Cortex of kidney (tissue), 1 donor: ENCODE measurements at places on chromosomes 1 and 21.

DNA sequence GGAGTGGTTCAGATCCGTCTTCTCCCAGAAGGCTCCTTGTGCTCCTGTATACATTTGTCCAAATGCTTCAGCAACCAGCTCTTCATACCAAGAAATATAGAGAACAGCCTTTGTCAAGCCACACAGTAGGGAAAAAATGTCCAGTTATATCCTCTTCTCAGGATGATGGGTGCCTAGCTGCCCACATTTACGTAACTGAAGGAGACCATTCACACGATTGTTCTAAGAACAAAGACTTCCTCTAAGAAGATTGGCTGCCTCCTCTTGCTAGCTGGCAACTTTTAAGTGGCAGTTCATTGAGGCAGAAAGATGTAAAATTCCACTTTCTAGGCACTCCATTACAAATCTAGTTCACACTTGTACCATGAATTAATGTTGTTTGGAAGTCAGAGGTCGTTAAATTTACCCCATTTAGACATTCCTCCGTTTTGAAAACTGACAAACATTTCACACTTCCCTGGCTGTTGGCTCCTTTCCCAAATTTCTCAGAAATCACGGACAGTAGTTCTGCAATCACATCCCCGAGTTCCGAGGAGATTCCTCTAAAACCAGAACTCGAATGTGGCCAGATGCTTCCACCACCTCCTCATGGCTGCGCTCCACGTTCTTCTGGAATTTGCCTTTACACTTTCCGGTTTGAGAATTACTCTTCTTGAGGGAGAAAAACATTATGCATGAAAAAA, 45.6 kb upstream of the CSF1 start:
- DNase-seq = no peak

- no peak for DNase-seq
Observed at GRCh38 chr1:39105841-39106765, 80.0 kb downstream of the NDUFS5 start.

- no peak for DNase-seq
Observed at GRCh38 chr21:24225431-24225830, 1381.8 kb downstream of the MRPL39 start.

- DNase-seq = no peak
Observed at GRCh38 chr1:30161953-30162352, 561.4 kb downstream of the MATN1 start.

- DNase-seq = no peak
Observed at GRCh38 chr1:220966881-220967611, 87.8 kb downstream of the HLX start.
